ENCODE measurements at places on chromosomes 11 and 22.

GRCh38 chr11:93988455-93988854 lies 32.7 kb upstream of the HEPHL1 start:
- DNase-seq: no peak

DNA sequence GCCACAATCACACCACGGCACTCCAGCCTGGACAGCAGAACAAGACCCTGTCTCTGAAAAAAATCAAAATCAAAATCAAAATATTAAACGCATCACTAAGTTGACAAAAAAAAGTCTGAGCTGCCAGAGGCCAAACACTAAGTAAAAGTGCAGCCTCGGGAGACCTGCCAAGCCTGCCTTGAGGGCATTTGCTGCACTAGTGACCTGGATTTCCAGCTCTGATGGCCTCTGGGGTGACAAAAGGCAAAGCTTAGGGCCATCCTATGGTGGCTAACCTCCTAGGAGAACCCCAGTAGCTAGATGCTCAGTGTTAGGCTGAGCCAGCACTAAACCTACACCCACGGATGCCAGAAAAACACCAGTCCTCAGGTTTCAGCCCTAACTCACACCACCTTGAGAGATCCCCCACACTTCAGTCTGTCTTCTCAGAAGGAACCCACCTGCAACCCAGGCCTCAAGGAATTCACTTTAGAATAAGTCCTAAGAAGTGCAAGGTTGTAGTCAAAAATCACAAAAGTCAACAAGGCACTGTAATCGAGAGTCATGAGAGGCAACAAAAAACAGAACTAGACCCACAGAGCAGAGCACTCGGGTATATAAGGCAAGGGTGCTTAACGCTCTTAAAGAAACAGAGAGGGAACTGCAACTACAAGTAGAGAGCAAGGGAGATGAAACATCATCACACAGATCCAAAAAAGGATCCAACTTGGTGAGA lies 28.6 kb downstream of the GNB1L start:
- DNase-seq: no peak

GRCh38 chr11:102488208-102488607 lies 35.6 kb upstream of the TMEM123 start:
- no peak for DNase-seq

GRCh38 chr22:17581631-17582030 lies 18.3 kb downstream of the SLC25A18 start:
- DNase-seq: no peak

- DNase-seq: no peak
These were observed 38.3 kb upstream of the NNMT start for GRCh38 chr11:114257621-114258558.

- no peak for DNase-seq
These were observed 133.4 kb downstream of the DCDC1 start for GRCh38 chr11:31236143-31236542.

DNA sequence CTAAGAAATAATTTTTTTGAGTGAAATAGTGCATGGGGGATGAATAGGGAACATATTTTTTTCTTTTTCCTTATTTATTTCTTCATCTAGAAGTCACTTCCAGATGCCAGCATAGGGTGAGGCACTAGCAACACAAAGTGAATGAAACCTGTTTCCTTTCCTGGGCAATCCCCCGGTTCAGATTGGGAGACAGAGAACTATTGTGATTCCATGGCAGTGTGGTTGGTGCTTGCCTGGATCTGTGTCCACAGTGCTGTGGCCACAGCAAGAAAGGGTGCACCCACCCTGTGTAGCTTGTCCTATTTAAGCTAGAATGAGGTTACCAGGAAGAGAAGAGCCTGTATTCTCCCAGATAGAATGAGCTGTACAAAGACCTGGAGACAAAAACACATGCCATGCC lies 57.6 kb downstream of the SLC5A1 start:
- no peak for DNase-seq

- DNase-seq: peak; percentile 24
These were observed 33.6 kb downstream of the ASRGL1 start for GRCh38 chr11:62370743-62371440.

DNA sequence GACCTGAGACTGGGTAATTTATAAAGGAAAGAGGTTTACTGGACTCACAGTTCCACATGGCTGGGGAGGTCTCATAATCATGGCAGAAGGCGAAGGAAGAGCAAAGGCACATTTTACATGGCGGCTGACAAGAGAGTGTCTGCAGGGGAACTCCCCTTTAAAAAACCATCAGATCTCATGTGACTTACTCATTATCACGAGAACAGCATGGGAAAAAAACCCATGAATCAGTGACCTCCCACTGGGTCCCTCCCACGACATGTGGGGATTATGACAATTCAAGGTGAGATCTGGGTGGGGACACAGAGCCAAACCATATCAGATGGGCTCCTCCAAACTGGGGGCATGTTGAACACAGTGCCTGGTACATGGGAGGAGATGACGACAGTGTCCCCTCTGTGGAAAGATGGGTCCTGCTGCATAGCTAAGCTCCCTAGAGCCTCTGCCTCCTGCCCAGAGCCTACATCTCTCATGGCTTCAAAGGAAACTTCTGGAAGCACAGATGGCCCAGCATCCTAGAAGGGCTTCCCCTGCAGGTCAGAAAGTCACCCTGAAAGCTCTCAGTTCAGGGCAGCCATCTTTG lies 46.1 kb downstream of the MYEOV start:
- no peak for DNase-seq

DNA sequence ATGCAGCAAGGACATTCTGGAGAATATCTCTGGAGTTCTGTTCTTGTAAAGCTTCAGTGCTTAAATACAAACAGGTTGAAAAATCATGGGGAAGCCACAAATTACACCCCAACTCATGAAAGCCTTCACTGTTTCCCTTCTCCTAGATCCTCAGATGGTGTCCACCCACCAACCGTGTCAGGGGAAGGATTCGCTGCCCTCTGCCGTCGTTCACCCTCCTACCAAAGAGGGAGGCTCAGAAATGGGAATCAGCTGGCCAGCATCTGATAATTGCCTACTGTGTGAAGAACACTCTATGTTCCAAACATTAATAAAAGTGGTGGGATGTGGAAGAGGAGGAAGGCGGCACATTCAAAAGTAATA lies 7.4 kb upstream of the HEPACAM start:
- DNase-seq: no peak

- no peak for DNase-seq
These were observed at the start of gene SEZ6L for GRCh38 chr22:26169315-26170111. SEZ6L (plus strand) TSS chr22:26169462; CDS start chr22:26169670, 208 bp downstream.

GRCh38 chr11:8690374-8691342 lies 8.1 kb downstream of the RPL27A start:
- DNase-seq: no peak

DNA sequence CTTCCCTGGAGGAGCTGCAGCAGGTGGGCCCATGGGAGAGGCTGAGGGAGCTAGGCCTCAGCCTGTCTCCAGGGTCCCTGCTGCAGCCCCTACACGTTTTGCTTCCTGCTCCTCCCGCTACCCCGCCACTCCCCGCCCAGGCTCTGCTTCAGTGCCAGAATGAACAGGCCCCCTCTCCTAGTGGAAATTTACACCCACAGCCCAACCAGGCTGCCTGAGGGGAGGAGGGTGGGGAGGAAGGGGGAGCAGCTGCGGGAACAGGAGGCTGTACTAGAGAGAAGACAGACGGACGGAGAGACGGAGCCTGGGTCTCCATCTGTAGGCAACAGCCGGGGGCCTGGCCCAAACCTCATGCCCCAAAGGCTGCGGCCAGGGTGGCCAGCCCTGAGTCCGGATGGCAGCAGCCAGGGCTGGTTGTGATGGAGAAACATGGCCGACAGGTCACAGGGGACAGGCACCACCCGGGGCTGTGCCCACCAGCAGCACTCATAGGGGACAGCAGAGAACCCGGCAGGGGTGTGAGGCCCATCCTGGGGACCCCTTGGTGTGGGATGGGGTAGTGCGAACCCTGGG lies 20.6 kb downstream of the FLRT1 start:
- no peak for DNase-seq

- DNase-seq: no peak
These were observed 89.9 kb upstream of the LDLRAD3 start for GRCh38 chr11:35853971-35854370.

- DNase-seq: no peak
These were observed 34.6 kb downstream of the PARVG start for GRCh38 chr22:44215287-44215686.

DNA sequence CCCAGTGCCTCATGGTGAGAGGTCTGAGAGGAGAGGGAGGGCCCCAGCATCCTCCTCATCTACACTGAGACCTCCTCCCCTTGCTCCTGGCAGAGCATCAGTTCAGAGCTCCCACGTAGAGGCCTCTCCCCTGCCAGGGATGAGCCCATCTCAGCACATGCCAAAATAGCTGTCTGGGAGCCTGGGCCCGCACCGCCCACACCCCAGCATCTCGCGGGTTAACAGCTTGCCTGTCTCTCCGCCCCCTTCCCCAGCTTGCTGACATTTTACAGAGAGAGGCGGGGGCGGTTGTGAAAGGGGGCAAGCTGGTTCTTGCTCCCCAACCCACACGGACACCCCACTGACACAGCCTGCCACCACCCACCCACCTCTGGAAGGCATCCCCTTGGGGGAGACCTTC lies 6.4 kb downstream of the DGKZ start:
- DNase-seq: peak; percentile 43

GRCh38 chr11:47524291-47524874 lies 28.5 kb downstream of the CELF1 start:
- DNase-seq: no peak

- DNase-seq: no peak
These were observed 22.6 kb upstream of the SERPIND1 start for GRCh38 chr22:20751185-20751851.

GRCh38 chr22:47233316-47234243 lies 471.1 kb downstream of the TBC1D22A start:
- no peak for DNase-seq

DNA sequence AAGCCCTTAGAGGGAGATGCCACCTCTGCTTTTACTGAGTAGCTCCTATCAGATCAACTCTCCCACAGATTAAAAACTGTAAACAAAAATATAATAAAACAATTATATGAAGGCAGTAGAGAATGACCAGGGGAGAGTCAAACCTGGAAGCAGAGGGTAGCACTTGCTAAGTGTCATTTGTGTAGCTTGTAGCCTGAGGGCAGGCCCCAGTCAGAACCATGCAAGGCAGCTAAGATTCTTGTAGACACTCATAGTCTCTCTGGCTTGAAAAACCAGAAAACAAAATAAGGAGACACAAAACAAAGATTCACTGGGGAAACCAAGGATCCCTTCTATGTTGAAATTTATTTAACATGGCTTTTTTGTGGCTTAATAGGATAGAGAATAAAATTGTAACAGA lies 110.4 kb downstream of the WNT11 start:
- DNase-seq: no peak

DNA sequence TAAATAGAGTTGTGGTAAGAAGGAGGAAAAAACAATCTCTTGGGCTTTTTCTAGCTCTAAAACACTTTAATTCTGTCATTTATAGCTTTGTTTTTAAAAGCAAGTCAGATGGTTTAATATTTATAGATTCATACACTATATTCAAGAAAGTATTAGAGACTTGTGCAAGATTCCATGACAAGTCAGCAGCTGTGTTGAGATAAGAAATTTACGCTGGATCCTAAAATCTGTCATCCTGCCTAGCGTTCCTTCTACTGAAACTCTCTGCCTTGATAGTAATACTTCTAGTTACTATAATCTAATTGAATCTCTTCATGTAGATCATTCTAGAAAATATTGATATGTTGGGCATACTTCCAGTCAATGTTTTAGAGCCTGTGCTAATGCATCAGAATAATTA lies 721.8 kb downstream of the CNTN5 start:
- DNase-seq: no peak

DNA sequence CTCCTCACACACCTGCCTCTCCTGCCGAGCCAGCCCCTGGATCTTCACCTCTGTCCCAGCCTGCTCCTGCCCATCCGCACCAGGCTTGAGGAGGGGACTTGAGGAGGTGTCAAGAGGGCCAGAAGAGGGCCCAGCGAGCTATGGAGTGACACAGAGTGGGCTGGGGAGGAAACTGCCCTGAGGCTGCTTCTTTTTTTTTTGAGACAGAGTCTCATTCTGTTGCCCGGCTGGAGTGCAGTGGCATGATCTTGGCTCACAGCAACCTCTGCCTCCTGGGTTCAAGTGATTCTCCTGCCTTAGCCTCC lies 21.9 kb upstream of the CDON start:
- no peak for DNase-seq

GRCh38 chr11:59102259-59102765 lies 4.7 kb upstream of the FAM111B start:
- no peak for DNase-seq

- DNase-seq: no peak
These were observed 18.2 kb upstream of the SYN3 start for GRCh38 chr22:33076343-33076742.

DNA sequence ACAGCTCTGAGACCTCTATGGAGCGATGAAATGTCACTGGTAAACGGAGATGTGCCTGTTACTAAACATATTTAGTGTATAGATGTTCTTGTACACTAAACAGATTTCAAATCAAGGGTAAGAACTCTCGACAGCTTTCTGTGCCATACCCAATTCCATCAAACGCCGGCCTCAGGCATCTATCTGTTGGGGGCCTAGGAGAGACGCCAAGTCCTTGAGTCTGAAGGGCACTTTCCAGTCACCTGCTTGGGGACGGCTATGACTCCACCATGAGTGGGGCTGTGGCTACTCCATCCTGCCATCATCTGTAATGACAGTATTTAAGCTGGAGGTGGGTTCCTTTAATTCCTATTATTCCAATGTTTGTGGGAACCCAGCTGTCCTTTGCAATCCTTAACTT lies 87.8 kb downstream of the SHANK2 start:
- DNase-seq: no peak

- DNase-seq: no peak
These were observed 122.3 kb downstream of the SPATA19 start for GRCh38 chr11:133723056-133723455.

DNA sequence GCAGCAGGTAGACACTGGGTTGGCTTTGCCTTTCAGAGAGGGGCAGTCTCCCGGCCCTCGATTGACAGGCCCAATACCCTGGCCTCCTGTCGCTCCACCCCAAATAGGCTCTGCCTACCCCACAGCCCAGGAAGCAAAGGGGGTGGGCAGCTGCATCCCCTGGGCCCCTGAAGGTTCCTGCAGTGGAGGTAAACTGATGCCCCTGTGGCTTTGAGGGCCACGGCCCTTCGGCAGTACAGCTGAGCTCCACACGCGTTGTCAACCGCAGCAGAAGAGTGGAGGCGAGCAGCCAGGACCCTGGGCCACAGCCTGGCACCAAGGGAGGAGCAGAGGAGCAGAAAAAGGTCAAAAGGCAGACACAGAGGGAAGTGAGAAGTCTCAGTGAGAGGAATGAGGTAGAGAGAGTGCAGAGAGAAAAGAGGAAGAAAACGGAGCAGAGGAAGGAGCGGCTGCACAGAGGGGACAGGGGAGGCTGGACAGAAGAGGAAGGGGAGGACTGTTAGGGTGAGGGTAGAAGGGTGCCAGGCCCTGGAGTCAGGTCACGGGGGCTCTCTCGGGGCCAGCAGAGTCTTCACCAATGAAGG lies 64.0 kb downstream of the SLC22A12 start:
- no peak for DNase-seq

- no peak for DNase-seq
These were observed 20.5 kb downstream of the SLC1A2 start for GRCh38 chr11:35398881-35399280.
